ENCODE measurements at places on chromosomes 5 and 9.

GRCh38 chr5:34957321-34957720 lies 28.0 kb downstream of the DNAJC21 start:
- no peak for DNase-seq

DNA sequence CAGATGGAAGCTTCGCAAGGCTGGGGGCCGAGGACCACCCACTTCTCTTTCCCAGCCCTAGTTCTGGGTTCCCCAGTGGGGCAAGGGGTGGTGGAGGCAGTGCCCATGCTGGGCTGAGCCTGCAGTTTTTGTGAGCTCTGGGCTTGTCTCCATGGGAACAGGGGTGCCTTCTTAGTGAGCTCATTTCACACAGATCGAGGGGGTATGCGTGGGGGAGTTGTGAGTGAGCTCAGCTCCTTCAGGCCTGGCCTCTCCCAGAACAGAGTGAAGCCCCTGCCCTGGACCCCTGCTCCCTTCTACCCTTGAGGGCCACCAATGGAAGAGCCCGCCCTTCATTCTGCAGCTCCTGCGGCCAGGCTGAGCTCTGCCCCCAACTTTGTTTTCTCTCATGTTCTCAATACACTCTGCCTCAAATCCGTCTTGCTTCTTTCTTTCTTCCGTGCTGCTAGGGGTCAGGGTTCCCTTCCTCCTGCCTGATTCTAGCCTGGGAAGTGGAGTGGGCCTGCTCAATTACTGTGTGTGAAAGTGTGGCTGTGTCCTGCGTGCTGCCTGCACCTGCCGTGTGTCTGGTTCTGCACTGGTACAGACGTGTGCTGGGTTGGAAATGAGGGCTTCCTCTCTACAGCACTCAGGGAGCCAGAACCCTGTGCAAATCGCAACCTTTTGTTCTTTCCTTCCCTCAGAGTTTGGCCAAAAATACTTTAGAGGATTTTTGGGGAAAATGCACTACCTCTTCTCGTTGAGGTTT lies 9.0 kb upstream of the MYOZ3 start:
- no peak for DNase-seq

- no peak for DNase-seq
Measured at GRCh38 chr5:62432621-62433064, 20.1 kb downstream of the IPO11 start.

DNA sequence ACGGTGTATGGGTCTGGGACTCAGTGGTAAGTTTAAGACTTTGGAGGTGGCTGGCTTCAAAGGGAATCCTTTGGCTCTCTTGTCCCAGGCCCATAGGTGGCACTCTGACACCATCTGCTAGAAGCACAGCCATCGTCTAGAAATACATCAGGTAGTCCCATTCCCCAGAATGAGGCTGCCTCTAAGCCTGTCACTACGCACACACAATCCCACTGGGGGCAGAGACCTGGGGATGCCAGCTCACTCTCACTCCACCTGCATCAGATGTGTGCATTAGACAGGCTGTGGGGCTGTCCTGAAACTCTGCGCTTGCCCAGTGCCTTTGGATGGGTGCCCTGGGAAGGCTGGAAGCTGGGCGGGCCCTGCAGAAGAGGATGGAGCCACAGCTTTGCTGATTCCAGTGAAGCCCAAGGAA lies 127.5 kb upstream of the PANK3 start:
- no peak for DNase-seq

DNA sequence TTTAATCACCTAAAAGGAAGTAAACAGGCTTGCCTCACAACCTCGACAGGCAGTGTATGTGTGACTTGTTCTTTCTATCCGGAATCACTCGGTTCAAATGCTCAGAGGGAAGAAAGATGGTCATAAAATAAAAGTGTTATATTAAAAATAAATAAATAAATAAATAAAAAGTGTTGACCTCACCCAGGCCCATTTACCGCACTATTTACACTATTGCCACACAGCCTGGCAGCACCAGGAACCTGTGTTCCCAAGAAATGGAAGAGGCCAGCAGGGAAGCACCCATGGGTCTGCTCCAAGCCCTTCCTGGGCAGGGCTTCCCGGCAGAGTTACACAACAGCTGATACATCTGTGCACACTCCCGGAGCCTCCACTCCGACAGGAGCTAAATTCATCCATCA lies 127.9 kb downstream of the EFNA5 start:
- no peak for DNase-seq

GRCh38 chr9:108478431-108479332 lies 377.1 kb downstream of the ACTL7B start:
- no peak for DNase-seq

- no peak for DNase-seq
Measured at GRCh38 chr9:99169086-99169485, 52.7 kb downstream of the ALG2 start.

DNA sequence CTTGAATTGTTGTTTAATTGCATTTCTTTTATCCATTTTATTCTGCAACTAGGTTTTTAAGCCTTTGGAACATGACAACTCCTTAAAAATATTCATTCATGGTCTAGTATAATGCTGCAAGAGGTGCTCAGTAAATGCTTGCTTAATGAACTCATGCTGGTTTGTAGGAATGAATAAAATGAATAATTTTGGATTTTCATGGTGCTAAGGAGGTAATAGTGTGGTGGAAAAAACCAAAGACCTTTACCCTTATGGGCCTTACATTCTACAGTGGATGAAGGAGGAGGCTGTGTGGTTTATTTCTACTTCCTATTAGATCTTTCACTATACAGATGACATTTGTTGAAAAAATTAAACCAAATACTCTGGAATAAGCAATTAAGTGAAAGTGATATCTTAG lies 43.4 kb downstream of the LRRTM2 start:
- DNase-seq = no peak

- DNase-seq = no peak
Measured at GRCh38 chr5:87054821-87055220, 212.9 kb upstream of the RASA1 start.

Data from activated CD4-positive, alpha-beta T cell treated with anti-CD3 and anti-CD28 coated beads, Interleukin-2, amount 50 U/mL, for 1 hour (primary cell).